Stimulated activated CD4-positive, alpha-beta T cell treated with anti-CD3 and anti-CD28 coated beads, Interleukin-4, amount 100 ng/mL, for 24 hours (primary cell): ENCODE measurements at places on chromosomes 12 and 14.

DNA sequence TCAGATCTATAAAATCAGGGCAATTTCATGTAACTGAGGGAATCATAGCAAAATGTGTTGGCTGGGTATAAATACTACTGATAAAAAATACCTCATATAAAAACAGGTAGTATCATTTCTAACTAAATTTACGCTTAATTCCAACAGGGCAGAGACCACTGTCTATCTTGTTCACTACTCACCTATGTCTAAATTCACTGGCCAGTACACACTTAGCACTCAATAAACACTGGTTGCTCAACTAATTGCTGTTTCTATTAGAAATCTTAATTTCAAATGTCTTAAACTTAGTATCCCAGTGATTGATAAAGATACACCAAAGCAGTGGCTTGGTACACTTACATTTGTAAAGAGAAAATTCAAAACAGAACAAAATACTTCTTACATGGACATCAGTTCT lies 55.6 kb downstream of the HNRNPC start:
- no peak for DNase-seq

- no peak for DNase-seq
These were observed 7.7 kb downstream of the FOS start for GRCh38 chr14:75286313-75286712.

DNA sequence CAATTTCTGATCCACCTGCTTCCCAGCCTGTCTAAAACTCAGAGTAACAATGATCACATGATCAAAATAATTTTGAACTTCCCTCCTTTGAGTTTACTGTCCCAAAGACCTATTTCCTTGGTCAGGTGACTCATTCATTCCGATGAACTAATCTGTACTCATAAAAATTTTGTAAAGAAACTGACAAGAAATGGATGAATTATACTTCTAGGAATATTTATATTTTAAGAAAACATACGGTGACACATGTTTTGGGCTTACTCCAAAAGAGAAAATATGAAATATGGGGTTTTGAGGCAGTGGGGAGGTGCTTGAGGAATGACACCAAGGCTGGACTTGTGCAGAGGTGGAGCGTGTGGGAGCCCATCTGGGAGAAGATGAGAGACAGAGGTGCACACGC lies 42.0 kb downstream of the GUCY2C start:
- DNase-seq = no peak

DNA sequence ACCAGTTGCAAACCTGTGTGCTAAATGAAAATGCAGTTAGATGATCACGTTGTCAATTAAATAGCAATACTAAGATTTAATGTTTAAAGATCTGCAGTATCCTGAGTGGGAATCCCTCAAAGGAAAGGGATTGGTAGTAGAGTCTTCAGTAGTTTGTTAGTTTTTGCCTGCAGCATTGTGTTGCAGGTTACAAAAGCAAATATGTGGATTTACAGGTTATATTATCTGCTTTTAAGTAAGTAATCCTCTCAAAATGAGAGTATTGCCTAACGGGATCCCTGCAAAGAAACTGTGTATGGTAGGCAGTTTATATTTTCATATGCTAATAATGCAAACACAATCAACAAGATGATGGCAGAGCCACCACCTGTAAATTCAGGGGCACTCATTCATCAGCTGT lies 72.2 kb upstream of the OSBPL8 start:
- no peak for DNase-seq

- no peak for DNase-seq
These were observed 4.4 kb downstream of the EDDM3B start for GRCh38 chr14:20772650-20773049.

- no peak for DNase-seq
These were observed 5.3 kb downstream of the TBX3 start for GRCh38 chr12:114678718-114679117.

DNA sequence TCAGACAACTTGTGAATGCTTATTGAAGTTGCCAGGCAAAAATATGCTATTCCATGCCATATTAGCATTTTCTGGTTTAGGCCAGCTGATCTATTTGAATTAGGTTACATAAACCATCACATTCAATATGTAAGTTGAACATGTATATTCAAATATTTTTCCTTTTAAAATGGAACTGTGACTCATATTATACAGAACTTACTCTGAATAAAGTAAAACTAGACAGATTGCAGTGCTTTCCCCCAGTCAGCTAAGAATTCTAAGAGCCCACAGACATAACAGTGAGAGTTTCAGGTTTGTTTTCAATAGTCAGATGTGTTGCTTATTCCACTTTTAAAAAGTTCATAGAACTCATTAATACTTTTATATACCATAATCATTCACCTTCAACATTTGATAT lies 119.8 kb downstream of the MGST1 start:
- DNase-seq = no peak

- DNase-seq = peak; percentile 4
These were observed 505 bp upstream of the DENND5B start for GRCh38 chr12:31591380-31591901.
